ENCODE measurements at places on chromosomes 7 and 10.

DNA sequence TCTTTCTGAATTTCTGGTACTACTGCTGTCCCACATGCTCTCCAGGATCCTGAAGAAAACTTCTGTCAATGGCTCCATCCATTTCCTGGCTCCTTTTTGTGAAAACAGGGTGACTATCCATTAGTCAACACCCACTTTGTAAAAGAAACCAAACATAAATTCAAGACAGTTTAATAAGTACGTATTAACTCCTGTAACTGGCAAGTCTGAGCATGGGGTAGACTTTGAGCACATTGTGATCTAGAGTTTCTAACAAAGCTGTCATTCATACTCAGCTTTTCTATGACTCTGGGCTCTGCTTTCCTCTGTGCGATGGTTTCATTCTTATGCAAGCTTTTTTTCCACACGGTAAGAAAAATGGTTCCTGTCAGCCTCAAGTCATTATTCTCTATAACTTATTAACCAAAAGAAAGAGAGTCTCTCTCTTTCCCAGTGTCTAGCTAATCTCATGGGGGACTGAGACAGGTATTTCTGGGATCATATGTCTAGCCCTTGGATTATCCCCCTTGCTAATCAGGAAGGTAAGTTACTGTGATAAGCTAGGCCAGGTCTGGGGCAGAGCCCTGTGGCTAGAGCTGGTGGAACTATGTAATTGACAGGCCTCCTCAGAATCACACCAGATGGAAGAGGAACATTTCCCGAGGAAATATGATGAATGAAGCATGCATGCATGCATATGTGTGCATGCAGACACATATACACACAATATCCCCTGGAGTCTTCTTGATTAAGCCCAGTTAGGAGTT lies 98.5 kb downstream of the GNAI1 start:
- no peak for DNase-seq

GRCh38 chr7:93053209-93053948 lies 64.4 kb downstream of the SAMD9 start:
- no peak for DNase-seq

DNA sequence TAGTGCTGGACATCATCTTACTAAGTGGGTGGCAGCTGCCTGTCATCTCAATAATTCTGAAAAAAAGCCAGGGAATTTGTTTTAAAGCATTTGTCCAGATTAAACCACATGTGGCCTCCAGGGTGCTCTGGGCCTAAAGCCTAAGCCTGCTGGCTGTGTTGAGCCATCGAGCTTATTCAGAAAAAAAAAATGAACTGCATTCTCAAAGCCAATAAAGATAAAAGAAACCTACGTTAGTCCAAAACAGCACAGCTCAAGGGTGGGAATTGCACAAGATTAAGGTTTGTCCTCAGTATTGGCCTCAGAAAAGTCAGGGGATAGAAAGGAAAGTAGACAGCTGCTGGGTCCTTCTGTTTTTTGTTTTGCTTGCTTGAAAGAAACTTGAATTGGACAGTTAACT lies 22.6 kb upstream of the PRTFDC1 start:
- no peak for DNase-seq

GRCh38 chr7:102843850-102844249 lies 69.0 kb upstream of the LRRC17 start:
- no peak for DNase-seq

GRCh38 chr7:131284702-131285419 lies 42.8 kb upstream of the MKLN1 start:
- DNase-seq = no peak

- DNase-seq = peak; percentile 19
These were observed 124.4 kb downstream of the PON1 start for GRCh38 chr7:95199779-95200558.

GRCh38 chr10:97334370-97335175 lies at the start of gene FRAT2:
Gene FRAT2 (minus strand): TSS chr10:97334729. CDS start chr10:97334572, 157 bp downstream.
- peak; percentile 11 for DNase-seq

DNA sequence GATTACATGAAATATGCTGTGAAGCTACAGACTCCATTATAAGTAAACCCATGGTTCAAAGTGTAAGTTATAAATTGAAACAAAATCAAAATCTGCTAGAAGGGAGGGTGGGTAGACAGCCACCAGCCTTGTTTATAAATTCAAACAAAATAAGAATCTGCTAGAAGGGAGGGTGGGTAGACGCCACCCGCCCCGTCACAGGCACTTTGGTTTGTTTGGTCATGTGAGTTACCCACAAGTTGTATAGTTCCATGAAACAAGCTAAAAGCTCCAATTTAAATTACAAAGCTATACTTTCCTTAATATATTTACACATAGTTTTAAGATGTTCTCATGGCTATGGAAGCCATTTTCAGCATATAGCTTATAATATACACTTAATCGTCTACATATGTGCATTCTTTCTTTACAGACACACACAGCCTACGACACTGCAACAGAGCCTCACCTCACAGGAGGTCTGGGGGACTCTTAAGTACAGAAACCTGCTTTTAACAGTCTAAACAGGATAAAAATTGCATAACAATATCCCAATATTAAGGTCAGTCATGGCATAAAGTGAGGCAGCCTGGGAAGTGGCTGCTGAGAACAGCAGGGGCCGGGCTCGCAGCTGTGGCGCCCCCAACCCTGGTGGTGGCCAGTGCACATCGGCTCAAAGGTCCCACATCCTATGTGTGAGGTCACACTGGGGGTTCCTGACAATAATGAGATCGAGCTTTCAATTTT lies 28.1 kb upstream of the NCAPG2 start:
- no peak for DNase-seq

DNA sequence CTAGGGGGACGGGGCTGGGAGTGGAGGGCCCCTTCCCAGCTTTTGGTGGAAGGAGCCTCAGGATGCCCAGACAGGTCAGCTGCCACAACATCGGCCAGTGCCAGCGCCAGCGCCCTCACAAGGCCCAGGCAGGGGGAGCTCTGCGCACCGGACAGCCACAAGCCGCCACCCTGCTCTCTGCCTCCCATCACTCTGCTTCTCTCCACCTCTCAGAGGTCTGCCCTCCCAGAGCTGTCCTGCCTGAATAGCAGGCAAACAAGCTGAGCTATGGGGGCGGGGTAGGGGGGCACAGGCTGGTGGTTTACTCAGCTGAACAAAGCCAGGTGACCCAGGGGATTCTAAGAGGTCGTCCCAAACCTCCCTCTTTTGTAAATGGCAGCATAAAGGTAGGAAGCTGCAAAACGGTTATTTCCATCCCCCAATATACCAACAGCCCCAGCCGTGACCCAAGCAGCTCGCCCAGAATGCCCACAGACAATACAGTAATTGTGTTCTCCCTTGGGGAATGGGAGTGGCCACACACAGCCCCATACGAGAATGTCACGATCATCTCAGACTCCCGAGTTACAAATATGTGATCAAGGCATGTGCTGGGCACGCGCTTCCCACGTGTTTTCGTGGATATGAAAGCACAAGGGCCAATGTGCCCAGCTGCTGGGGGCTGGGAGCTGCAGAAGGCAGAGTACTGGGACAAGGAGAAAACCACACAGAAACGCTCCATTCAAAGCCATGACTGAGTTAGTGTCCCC lies 19.7 kb downstream of the FAM53B start:
- no peak for DNase-seq

DNA sequence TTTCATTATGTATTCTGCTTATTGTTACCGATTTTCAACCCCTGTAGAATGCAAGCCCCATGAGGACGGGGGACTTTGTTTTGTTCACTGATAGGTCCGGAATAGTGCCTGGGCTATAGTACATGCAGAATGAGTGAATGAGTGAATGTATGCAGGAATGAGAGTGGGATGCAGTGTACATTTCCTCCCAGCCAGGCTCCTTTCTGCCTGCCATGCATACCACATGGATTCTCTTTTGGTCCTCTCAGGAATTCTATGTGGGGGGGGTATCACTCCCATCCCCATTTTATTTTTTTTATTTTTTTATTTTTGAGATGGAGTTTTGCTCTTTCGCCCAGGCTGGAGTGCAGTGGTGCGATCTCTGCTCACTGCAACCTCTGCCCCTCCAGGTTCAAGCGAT lies 16.7 kb downstream of the TRIM56 start:
- no peak for DNase-seq

DNA sequence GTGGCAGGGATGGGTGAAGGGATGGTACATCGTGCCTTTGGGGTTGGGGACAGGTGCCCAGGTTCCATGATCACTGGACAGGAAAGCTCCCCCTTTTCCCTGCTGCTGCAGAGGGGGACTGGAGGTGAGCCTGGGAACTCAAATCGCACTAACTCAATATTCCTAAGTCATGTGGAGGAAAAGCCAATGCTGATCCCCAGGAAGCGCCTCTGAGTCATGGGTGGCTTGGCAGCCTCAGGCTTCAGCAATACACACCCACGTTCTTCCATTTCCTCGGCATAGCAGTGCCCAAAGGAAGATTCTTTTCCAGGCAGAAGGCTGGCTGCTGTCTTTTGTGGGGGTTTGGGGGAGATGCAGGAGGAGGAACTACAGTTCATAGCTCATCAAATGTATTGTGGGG lies 165.8 kb downstream of the CCDC3 start:
- no peak for DNase-seq

GRCh38 chr10:124649214-124649613 lies 95.0 kb downstream of the FAM53B start:
- DNase-seq = no peak

DNA sequence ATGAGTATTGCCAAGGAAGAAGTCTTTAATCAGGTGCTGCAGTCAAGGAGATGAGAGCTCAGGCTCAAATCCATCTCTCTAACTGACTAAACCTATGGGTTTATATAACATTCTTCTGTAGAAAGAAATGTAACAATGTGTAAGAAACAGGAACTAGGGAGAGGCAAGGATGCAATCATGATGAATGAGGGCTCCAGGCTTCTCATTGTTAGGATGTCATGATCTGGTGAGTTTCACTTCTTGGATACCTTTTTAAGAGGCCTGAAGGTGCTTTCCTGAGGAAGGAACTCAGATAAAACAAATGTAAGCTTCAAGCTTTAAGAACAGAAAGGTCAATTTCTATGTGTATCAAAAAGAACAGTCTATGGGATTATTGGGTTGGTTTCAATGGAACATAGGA lies 30.8 kb upstream of the SCIN start:
- no peak for DNase-seq

- no peak for DNase-seq
These were observed 167.8 kb downstream of the CCDC71L start for GRCh38 chr7:106493041-106493731.

DNA sequence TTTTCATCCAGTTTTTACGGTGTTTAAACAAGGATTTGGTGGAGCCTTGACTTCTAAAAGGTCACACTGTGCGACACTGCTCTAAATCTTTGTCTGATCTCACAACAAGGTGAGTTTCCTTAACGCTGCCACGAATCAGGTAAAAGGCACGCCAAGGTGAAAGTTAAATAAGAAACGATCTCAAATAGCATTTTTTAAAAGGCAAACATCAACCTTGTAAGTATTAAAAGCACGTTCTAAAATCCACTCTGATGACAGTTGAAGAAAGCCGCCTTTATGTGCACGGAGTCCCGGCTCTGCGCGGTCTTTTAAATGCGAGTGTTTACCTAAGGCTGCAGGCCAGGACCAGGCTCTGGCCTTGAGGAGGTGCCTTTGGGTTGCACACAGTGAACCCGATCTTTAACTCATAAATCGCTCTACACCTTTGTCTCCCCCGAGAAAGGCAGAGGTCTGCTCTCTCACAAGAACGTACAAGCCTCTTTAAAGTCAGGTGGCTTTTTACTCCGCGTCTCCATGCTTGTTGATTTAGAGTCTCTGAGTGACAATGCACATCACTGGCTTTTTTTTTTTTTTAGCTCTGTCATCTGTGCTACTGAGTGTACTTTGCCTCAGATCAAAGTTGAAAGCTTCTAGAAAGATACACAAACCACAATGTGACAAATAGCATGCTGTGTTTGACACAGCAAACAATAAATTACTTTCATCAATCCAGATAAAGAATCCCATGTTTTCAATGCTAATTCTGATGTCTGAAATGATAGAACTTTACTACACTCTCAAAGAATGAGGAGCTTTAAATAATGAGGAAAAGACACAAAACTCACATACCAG lies 25.9 kb upstream of the RNF32 start:
- DNase-seq = no peak

DNA sequence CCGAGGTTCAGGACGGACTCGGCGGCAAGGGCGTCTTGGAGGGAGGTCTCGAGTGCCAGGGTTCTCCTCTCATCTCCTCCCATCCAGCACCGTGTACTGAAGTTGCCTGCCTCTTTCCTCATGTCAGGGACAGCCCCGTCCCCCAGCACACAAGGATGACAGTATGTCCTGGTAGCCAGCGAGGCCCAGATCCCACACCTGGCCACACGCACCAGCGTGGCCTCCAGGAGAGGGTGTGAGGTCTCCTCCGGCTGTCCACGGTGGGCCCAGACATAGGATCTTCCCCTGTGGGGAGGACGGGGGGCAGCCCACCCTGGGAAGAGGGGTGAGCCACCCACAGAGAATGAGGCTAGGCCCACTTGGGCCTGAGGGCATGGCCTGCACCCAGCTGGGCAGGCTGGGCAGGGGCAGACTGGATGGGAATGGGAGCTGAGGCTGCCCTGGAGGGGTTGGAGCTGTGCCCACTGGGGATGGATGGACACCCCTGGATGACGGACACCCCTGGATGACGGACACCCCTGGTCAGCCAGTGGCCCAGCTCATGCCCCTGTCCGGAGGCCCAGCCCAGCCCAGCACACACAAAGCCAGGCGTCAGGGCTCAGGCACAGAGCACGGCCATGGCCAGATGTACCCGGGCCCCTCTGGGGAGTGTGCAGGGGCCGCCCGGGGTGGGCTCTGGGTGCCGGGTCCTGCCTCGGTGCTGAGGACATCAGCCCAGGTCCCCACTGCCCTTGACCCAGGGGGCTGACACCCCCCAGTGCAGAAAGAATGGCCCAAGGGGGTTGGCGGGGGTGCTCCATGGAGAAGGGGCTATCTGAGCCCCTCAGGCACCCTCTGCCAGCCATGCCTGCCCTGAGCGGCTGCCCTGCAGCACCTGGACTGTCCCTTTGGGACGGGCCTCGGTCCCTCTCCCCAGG lies 30.9 kb upstream of the CFAP46 start:
- DNase-seq = no peak

DNA sequence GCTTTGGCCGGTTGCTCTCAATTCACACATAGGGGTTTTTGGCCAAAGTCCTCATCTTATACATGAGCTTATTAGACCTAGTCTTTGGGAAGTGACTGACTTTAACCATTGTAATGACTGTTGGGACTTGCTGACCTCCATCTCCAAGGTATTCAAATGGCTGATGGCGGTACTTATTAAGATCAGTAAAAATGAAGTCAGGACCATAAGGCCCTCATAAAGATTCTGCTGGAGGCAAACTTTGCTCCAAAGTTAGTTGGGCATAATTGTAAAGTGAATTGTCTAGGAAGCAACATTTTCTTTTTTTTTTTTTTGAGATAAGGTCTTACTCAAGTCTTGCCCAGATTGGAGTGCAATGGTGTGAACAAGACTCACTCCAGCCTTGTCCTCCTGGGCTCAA lies 76.3 kb upstream of the MKLN1 start:
- no peak for DNase-seq

- no peak for DNase-seq
These were observed 35.9 kb upstream of the PDCD4 start for GRCh38 chr10:110835841-110836240.

- no peak for DNase-seq
These were observed 20.6 kb downstream of the UBTD1 start for GRCh38 chr10:97519342-97519741.

DNA sequence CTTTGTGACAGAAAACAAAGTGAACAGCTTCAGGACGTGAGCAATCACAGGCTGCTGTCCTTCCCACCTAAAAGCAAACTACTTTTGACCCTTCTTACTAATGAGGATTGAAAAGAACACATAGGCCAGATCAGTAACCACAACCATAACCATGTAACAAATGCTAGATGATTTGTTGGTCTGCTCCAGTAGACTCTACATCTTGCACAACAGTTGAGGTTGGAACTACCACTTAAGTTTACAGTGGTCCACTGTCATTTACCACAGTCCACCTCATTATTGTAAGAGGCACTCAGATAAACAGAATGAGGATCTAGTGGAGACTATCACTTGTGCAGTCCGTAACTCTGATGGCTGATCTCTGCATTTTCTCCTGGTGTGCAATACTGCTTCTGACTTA lies 27.8 kb downstream of the NET1 start:
- DNase-seq = no peak
